ENCODE measurements at places on chromosomes 13 and 19. TPM values are rescaled to one million over a fixed set of nuclear protein-coding genes. Genes with fewer than 3 reads are reported as not detected.

Gene FBN3
- not detected for total RNA-seq

Gene SIGLEC6
- not detected for total RNA-seq

Gene ALOX5AP
- 1.1 TPM for total RNA-seq

Gene ADM5
- total RNA-seq, result 4.1 TPM

Gene POU2F2
- 25.6 TPM for total RNA-seq

Gene URAD
- total RNA-seq, result not detected

Gene ZNF211
- total RNA-seq, result 4.6 TPM

Gene NKPD1
- total RNA-seq, result 1.1 TPM

Gene LYL1
- 0.53 TPM for total RNA-seq

Gene PLVAP
- not detected for total RNA-seq

Gene MISP
- total RNA-seq, result 12.6 TPM

Gene SPART
- 21.1 TPM for total RNA-seq

Gene HNRNPA1L2
- total RNA-seq, result 2.9 TPM

Gene EPS8L1
- total RNA-seq, result 45.1 TPM

Gene ZNF681
- total RNA-seq, result 0.80 TPM

Gene CBY2
- not detected for total RNA-seq

Gene FSD1
- 1.1 TPM for total RNA-seq

Gene SHISA7
- total RNA-seq, result not detected

Gene SMAD9
- total RNA-seq, result 0.39 TPM

Gene SULT2B1
- total RNA-seq, result 1.5 TPM

Gene LIG4
- 8.3 TPM for total RNA-seq

Gene IGFL3
- 0.78 TPM for total RNA-seq

Gene TMEM238
- 11.9 TPM for total RNA-seq

Gene KLK2
- total RNA-seq, result not detected

Gene CEACAM16
- total RNA-seq, result not detected

Gene CEACAM19
- 2.5 TPM for total RNA-seq

Gene LYPD5
- 4.1 TPM for total RNA-seq

Gene AKAP8L
- 69.3 TPM for total RNA-seq

Gene TICAM1
- total RNA-seq, result 10.1 TPM

Gene ZNF582
- 1.9 TPM for total RNA-seq

Gene CEBPA
- 1.2 TPM for total RNA-seq

Gene CHAF1A
- 19.3 TPM for total RNA-seq

Gene IGFL4
- total RNA-seq, result not detected

Gene FAM216B
- total RNA-seq, result not detected

Gene SLC25A30
- 11.0 TPM for total RNA-seq

Gene CYP2A6
- not detected for total RNA-seq

Gene CLEC17A
- not detected for total RNA-seq

Gene SUCLA2
- total RNA-seq, result 39.5 TPM

Gene SYCN
- not detected for total RNA-seq

Gene KLC3
- total RNA-seq, result 49.6 TPM

Gene HRC
- not detected for total RNA-seq

Measured in hair follicular keratinocyte (primary cell).